ENCODE measurements at places on chromosomes 13 and 19. TPM values are rescaled to one million over a fixed set of nuclear protein-coding genes. Genes with fewer than 3 reads are reported as not detected.
A peak's percentile ranks its signal among the peaks of the same experiment; 100 is the strongest.

CYP4F2 gene
- not detected for total RNA-seq

- DNase-seq, result no peak
Measured at GRCh38 chr13:110757296-110757695, 43.8 kb downstream of the ING1 start.

ALOX5AP gene
- total RNA-seq, result 65.8 TPM

DNA sequence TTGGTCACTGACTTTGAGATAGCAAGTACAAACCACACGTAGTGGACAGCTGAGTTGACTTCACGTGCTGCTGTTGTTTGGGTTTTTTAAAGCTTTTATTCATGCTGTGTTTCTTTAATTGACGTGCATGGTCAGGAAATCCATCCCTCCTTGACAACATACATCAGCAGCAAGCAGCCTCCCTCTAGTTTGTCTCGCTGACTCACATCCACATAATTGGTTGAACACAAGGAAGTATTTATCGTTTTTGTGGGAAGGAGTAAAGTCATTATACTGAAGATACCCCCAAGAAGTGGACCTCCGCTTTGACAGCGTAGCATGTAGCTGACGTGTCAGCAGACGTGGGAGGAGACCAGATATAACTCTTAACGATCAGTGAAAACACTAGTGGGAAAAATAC lies 355.8 kb downstream of the MYO16 start:
- no peak for DNase-seq

ZNF543 gene
- total RNA-seq, result 5.1 TPM

- DNase-seq, result no peak
Measured at GRCh38 chr13:90331974-90332373, 1015.5 kb upstream of the MIR17HG start.

DNA sequence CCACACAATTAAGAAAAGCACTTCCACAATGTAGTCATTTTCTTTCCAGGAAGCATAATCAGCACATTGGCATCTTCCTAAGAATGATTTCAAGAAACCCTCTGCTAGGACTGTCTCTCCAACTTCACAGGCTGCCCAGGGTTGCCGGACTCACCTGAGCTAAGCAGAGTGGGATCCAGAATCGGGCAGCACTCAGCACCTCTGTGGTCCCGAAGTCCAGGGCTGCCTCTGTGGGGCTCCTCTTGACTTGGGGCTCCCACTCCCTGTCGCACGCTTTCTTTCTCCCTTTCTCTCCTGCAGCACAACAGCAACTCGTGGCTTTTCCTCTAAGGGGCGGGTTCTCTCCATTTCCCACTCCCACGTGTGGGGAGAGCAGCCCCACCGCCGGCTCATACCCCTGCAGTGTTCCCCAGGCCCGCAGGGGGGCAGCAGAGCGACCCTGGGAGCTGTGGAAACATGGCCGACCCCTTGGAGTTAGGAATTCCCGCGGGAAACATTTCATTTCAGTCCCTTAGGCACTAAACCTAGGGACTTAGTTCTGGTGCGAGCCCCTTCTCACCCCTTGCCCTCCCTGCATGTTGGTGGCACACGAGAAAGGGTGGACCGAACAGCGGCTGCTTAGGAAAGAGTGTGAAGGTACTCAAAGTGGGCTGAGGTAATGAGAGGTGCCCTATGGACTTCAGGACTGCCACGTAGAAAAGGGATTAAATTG lies at the start of gene TMEM272:
Gene TMEM272 (minus strand): TSS at position 316 of the 712 bp plus-strand sequence. CDS start 6,647 bp downstream, outside the sequence.
- peak; percentile 28 for DNase-seq

- DNase-seq, result no peak
Measured at GRCh38 chr13:103931885-103932284, 865.7 kb upstream of the SLC10A2 start.

ONECUT3 gene
- total RNA-seq, result not detected
